ENCODE measurements at places on chromosomes 1 and 21. TPM values are rescaled to one million over a fixed set of nuclear protein-coding genes. Genes with fewer than 3 reads are reported as not detected.

GRCh38 chr1:69846267-69846666 is 278.5 kb downstream of the LRRC7 start:
- DNase-seq, result no peak

DNA sequence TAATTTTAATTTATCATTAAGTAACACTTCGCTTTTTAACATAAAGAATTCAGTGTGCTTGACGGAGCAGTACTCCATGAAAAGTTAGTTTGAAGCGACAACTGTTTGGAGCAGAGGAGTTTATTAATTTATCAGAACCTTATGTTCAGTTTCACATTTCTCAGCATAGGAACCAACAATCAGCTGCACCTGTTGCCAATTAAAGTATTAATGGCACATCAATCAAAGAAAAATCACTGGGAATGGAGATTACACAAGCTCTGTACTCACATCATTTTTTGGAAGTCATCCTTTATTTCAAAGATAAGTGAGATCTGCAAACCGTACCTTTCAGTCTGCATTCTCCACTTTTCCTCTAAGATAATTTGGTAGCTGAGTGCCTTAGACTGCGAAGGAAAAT is 344.6 kb downstream of the LMO4 start:
- no peak for DNase-seq

The GNG12 gene
- total RNA-seq, result 17.3 TPM

GRCh38 chr1:206125346-206125745 is 8.2 kb upstream of the AVPR1B start:
- DNase-seq, result no peak

The RAP1GAP gene
- total RNA-seq, result 10.8 TPM

- DNase-seq, result no peak
Observed at GRCh38 chr1:59682396-59683080, 132.2 kb upstream of the HOOK1 start.

The DRAXIN gene
- not detected for total RNA-seq

GRCh38 chr1:15214527-15214926 is 32.5 kb upstream of the FHAD1 start:
- no peak for DNase-seq

DNA sequence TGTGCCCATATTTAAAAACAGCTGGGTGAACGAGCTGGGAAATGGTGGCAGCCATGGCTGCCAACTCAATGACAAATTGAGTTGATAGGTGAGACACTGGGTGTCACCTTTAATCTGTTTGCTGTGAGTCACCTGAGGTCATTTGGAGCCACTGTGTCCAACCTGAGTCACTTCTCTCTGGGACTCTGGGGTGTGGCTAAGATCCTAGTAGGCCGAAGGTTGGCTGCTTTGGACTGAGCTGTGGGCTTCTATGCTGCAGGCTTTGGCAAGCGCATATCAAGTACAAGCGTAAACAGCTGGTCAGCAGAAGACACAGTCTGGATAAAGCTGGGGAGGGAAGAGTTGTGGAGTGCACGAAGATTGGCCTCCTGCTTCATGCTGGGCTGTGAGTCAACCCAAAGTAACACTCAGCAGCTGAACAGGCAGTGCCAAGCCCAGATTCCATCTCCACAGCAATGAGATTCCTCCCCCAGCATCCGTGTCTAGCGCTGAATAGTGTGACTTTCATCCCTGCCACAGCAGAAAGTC is 24.0 kb downstream of the TEX35 start:
- DNase-seq, result peak; percentile 92

DNA sequence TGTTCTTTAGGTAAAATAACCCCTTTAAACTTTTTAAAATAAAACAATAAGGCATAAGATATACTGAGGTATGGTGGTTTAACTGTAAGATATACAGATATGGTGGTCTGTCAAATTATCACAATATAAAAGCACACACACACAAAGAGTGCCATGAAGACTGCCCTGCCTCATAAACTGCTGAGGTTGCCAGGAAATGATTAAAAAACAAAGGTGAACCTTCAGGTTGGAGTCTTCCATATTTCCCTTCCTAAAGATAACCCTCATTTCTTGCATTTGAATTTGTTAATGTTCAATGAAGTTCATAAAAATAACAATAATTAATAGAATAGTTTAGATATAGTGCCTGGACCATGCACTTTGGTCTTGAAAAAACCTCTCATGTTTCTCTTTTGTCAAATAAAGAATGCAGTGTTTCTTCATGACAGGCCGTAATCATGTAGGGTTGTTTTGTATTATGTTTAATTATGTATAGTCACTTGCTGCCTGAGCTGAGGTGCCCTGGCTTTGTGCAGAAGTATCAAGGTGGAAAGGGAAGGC is 123.6 kb upstream of the B3GALT2 start:
- no peak for DNase-seq

- no peak for DNase-seq
Observed at GRCh38 chr1:154456631-154457030, 45.4 kb upstream of the TDRD10 start.

All from left lobe of liver (tissue), 2 donors.